DMS79 (cell line): ENCODE measurements at places on chromosomes 16 and 17.

DNA sequence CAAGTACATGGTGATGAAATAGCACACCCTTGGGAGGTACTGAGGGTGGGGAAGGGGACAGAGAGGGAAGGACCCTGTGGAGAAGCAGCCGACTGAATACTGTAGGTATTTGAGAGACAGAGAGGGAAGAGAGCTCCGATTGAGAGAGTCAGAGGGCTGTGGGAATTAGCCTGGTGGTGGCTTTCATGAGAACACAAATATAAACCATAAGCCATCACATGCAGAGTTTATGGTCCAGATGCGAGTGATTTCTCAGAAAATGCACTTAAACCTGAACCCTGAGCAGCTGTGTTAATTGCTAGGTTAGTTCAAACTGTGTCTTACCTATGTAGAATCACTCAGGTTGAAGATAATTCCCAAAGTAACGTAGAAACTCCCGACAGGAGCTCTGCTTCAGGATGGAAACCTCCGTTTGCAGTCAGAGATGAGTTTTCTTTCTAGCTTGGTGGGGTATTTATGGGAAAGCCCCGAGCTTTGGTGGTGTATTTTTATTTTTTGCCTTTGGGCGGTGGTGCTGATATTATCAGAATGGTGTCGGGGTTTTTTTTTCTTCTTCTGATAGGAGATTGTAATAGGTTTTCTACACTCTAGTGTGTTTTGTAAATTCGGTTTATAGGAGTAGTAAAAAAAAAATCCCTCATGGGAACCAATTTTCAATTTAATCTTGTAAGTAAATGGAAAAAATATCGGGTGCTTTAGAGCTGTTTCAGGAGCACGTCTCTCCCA is 184.9 kb upstream of the CACNG5 start:
- DNase-seq = no peak

DNA sequence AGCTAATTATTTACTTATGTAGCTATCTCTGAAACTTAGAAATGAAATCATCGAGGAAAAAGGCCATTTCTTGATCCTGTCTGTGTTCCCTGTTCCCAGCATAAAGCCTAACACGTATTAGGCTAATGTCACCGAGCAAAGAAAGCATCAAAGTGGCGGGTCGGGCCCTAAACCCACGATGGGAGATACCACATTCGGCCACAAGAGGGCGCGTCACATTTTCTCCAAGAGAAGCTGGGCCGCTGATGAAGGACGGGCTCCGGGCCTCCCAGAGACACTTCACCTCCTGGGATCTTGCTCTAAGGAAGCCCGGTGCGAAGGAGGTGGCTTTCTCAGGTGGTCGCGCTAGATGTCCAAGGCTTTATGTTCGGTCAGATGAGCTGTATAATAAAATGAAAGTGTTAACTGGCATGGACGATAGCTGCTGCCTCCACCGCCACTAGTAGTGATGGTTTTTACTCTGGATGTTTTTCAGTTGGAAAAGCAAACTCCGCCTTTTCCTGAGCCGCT is 853 bp upstream of the PDK2 start:
- DNase-seq = peak; percentile 44

DNA sequence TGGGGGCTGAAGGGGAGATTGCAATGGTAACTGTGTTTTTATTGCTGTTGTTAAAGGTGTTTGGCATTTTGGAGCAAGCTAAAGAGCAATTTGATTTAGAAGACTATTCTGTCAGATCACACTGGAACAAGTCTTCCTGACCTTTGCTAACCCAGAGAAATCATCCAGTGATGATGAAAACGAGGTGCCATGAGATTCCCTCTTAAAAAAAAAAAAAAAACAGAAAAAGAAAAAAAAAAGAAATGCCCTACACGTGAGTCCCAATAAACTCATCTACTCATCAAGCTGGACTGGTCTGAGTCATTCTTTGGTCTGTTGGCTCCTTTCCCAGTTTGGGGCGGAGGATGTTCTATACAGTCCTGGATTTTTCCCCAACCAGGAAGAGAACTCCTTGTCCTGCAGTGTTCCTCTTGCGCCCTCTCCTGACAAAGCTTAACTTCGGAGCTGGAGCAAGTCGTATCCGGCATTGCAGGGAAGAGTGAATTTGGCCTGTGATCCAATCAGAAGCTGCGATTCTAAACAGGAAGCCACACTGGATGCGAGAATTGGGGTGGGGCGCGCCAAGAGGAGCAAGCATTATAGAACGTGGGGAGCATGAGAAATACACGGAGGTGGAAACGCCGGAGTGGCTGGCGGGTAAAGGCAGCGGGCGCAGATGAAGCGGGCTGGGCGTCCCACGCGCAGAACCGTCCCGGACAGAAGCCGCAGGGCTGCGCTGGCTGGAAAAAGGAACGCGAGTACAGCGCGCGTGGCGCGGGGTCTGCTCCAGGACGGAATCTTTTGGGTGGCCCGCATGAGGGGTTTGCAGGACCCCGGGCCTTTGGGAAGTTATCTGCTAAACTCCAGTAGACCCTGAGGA is 22.4 kb upstream of the CRYM start:
- DNase-seq = peak; percentile 92

DNA sequence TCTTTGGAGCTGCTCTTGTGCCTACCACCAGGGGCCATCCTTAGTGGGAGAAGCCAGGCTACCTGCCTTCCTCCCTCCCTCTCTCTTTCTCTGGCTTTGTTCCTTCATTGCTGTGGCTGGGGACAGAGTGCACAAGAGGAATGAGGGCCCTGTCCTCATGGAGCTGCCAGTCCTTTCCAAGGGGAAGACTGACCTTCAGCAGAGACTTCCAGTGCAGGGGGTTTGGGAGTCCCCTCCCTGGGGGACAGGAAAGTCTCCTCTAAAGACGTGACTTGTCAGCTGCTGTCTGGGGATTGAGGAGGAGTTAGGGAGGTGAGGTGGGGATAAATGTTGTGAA is 108.1 kb downstream of the CMIP start:
- no peak for DNase-seq

DNA sequence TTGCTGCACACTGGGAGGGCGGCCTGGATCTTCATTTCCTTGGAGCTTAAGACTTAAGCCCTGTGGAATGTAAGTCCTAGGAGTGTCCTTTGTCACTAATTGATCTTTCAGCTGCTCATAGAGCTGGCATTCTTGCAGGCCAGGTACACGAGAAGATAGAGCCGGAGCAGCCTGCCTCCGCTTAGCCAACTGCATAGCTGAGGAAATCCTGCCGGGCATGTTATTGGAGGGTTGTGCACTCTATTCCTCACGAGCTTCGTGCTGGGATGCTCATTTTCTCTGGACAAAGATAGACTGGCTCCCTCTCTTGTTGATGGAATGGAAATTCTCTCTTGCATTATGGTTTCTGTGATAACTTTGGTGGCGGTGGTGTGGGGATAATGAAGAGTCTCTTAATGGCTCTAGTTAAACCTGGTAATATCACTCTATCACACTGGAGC is 76.9 kb downstream of the RPA1 start:
- no peak for DNase-seq
